ENCODE measurements at places on chromosomes 16 and 17.

DNA sequence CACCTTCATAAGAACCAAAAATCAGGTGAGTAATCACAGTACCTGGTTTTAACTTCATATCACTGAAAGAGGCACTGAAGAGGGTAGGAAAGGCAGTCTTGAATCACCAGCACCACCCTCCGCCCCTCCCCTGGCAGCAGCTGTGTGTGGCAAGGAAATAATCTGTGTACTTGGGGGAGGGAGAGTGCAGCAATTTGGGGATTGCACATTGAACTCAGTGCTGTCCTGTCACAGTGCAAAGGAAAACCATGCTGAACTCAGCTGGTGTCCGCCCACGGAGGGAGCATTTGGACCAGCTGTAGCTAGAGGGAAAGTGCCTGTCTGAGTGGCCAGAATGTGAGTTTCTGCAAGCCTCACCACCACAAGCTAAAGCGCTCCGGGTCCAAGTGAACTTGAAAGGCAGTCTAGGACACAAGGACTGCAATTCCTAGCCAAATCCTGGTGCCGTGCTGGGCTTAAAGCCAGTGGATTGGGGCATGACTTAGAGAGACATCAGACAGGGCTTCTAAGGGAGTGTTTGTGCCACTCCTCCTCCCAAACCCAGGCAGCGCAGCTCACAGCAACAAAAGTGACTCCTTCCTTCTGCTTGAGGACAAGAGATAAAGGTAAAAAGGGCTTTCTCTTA lies 39.7 kb upstream of the ALDH3A1 start:
- no peak for DNase-seq

GRCh38 chr16:65950211-65950610 lies 416.3 kb upstream of the CDH5 start:
- no peak for DNase-seq

- no peak for DNase-seq
Observed at GRCh38 chr17:7184647-7185046, 5.5 kb upstream of the ASGR1 start.

DNA sequence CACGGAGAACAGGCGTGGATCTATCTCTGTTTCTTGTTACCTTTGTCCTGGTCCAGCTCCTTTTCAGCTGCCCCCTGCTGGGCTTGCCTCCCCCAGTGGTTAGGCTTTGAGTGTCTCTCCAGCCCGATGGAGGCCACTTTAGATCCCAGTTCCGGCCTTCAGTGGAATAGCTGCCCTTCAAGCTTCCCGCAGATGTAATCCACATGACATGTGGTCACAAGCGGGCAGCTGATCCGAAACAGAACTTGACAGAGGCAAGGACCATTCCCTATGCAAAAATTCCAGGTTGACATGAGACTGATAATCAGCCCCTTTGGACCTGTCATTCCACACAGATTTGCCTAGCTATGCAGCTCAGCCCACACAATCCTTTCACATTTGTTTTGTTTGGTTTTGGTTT lies 40.6 kb upstream of the AQP8 start:
- DNase-seq = no peak

DNA sequence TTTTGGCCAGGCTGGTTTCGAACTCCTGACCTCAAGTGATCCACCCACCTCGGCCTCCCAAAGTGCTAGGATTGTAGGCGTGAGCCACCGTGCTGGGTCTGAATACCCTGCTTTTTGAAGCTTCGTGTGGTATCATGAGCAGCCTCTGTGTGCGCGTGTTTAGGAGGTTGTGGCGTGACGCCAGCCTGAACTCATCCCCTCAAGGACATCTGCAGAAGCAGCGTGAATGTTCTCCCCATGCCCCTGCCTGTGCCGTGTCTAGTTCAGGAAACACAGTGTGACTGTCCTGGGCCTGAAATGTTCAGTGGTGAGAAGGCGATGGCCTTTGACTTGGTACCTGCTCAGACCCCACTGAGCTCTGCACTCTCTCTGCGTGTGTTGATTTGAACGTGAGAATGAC lies 35.6 kb downstream of the RNF213 start:
- DNase-seq = no peak

GRCh38 chr17:48506246-48506645 lies 24.6 kb downstream of the HOXB1 start:
- DNase-seq = no peak

DNA sequence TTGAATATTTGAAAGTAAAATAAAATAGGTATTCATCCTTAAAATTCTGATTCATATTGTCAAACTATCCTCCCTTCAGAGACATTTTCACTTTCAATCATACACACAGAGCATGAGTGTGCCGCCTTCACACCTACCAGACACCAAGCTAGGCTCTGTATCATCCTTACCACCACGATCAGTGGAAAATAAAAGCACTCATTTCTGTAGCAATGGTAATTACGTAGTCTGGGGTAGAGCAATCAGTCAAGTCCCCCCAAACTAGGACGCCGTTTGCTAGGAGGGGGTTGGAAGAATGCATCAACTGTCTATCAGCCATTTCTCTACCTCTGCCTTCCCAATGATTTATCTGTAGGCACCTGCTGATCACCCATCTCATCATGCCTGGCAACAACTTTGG lies 84.6 kb upstream of the GRIN2A start:
- peak; percentile 14 for DNase-seq

DNA sequence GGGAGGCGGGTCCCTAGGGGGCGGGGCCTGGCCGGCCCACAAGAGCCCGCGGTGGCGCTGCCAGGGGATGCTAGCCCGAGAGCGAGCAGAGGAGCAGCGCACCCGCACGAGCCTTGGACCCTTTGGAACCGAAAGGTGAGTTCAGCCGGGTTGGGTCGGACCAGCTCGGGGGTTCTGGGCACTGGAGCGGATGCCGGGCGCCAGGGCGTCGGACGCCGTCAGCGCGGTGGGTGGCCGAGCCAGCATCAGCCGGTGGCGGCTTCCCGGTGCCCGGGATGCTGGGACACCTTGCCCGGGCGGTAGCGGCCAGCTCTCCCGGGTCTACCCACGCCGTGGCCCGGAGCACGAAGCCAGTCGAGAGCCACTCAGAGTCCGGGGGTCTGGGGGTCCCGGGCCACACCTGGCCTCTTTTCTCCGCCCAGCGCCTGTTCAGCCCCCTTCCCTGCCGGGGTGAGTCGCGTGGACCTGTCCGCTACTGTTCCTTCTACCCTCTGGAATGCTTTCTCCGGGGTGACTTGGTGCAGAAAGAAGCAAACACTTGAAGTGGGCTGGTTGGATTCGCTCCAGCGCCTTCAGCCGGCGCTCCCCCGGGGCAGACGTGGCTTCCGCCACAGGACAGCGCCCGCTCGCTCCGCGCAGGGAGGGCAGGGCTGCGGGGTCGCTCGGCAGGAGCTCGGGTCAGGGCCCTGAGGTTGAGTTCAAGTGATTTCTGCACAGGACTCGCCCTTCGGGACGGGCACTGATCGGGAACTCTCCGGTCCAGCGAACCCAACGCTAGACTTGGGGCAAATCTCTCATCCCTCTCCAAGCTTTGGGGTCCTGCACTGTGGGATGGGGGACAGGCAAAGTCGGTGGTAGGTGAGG lies at the start of gene SCNN1G:
SCNN1G (plus strand) TSS at position 67 of the 864 bp plus-strand sequence. CDS start 3,527 bp downstream, outside the sequence.
- DNase-seq = no peak

- peak; percentile 85 for DNase-seq
Observed at GRCh38 chr16:86563469-86564345, 2.9 kb upstream of the FOXC2 start.

GRCh38 chr16:4338125-4338582 lies 13.0 kb downstream of the PAM16 start:
- DNase-seq = no peak

GRCh38 chr17:54771409-54771915 lies 129.2 kb upstream of the TOM1L1 start:
- DNase-seq = no peak

- no peak for DNase-seq
Observed at GRCh38 chr17:58757162-58757613, 1.5 kb downstream of the PPM1E start.

DNA sequence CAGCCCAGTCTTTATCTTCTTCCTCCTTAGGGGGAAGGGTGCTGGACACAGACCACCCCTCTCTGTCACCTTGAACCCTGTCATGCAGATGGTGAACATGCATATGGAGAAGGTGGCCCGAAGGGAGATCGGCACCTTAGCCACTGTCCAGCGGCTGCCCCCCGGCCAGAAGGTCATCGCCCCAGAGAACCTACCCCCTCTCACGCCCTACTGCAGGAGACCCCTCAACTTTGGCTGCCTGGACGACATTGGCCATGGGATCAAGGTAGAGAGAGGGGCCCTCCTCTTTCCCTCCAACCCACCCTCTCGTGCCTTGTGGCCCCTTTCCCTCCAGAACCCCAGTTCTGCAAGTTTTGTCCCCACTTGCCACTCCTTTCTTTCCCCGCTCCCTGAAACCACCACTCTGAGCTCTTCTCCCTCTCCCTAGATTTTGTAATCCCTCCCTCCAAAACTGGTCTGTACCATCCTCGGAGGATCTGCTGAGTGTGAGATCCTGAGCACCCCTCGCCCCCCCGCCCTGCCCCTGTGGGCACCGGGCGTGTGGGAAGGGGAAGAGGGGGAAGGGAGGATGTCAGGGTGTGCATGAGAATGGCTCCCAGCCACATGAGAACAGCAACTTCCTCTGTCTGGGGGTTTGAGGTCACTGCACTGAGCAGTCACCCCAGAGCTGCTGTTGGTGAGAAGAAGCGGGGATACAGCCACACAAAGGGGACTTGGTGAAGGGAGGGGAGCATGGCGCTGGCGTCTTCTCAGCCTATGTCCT lies 7.3 kb downstream of the ABI3 start:
- peak; percentile 27 for DNase-seq

- no peak for DNase-seq
Observed at GRCh38 chr17:19714542-19715411, 1.6 kb downstream of the SLC47A2 start.

GRCh38 chr16:2979669-2980226 lies 498 bp downstream of the PKMYT1 start:
- DNase-seq = no peak

DNA sequence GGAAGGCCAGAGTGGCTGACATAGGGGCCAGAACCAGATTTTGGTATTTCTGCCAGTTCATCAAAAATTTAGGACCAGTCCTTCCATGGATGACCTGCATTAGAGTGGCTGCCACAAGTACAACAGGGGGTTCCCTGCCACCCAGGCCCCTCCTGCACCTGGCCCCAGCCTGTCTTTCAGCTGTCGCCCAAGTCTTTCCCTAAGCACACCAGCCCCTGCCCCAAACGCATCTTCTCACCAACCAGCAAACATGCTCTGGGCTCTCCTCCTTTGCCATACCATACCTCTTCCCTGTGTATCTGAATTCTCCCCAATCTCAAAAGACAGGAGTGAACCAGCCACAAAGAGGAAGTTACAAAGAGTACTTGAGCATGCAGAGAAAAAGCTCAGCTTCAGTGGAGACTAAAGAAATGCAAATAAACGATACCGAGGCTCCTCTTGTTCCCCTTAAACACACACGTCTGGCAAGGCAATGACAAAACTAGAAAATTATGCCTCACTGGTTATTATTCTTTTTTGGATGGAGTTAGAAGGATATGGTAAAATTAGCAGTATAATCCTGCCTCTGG lies 130.6 kb downstream of the DYNLRB2 start:
- DNase-seq = no peak

DNA sequence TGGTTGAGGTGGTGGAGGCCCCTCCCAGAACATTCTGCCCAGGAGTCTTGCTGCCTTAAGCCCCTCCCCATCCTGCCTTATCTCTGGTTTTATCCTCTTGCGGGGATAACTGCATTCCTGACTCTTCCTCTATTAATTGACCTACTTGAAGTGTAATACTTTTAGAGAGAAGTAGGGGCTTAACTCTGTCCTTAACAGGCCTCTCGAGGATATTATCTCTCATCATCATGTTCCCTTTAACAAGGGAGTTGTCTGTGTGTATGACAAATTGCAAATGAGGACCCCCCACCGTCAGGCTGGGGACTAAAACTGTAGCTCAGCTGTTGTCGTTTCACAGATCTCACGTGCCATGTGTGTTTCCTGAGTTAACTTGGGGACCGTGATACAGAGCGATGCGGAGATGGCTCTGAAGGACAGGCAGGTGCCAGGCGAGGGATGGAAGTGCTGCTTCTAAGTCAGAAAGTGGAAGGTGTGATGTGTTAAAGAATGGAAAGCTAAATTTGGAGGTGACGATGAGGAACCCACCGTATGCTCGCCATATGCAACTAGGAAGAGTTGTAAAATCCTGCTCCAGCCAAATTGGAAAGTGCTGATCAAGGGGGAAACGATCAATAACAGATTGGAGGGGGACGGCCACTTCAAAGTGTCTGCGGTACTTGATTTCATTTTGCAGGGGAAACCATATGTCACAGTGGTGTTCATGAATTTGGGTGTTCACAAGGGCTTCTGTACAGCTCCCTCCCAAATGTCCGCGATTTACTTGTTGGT lies 106.3 kb downstream of the RPTOR start:
- DNase-seq = no peak

- no peak for DNase-seq
Observed at GRCh38 chr16:2157480-2158261, 2.1 kb downstream of the TRAF7 start.

GRCh38 chr17:40180694-40181093 lies 3.4 kb downstream of the RAPGEFL1 start:
- DNase-seq = no peak

DNA sequence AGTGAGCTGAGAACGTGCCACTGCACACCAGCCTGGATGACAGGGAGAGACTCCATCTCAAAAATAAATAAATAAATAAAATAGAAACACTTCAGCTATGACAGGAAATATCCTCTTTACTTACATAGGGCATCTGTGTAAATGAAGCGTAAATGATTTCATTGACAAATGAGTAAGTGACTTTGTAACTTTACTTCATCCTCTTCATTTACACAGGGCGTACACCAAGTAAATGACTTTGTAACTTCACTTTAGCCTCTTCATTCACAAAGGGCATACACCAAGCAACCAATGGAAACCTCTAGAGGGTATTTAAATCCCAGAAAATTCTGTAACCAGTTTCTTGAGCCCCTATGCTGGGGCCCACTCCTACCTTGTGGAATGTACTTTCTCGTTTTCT lies 16.2 kb upstream of the KLHDC4 start:
- no peak for DNase-seq

DNA sequence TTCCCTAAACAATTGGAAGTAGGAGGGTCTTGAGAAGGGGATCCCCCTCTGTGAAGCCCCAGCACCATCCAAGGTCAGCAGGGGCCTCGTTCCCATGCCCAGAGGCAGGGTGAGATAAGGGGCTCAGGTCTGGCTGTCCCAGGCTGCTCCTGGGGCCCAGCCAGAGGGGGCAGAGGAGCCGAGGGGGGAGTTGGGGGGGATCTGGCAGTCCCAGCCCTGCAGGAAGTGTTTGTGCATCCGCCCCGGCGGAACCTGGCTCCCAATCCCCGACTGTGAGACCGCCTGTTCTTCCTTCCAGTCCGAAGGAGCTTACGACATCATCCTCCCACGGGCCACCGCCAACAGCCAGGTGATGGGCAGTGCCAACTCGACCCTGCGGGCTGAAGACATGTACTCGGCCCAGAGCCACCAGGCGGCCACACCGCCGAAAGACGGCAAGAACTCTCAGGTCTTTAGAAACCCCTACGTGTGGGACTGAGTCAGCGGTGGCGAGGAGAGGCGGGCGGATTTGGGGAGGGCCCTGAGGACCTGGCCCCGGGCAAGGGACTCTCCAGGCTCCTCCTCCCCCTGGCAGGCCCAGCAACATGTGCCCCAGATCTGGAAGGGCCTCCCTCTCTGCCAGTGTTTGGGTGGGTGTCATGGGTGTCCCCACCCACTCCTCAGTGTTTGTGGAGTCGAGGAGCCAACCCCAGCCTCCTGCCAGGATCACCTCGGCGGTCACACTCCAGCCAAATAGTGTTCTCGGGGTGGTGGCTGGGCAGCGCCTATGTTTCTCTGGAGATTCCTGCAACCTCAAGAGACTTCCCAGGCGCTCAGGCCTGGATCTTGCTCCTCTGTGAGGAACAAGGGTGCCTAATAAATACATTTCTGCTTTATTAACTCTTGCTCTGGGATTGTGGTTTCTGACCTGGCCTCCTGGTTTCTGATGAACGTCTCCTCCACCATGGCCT lies 14.9 kb downstream of the GPRC5C start:
- no peak for DNase-seq

GRCh38 chr16:75024594-75024993 lies 25.8 kb downstream of the ZNRF1 start:
- DNase-seq = no peak
